ENCODE measurements at places on chromosomes 1 and 21.

- DNase-seq = no peak
These were observed 46.6 kb upstream of the C1orf105 start for GRCh38 chr1:172373864-172374263.

- DNase-seq = no peak
These were observed 41.7 kb downstream of the HUNK start for GRCh38 chr21:31914472-31914871.

DNA sequence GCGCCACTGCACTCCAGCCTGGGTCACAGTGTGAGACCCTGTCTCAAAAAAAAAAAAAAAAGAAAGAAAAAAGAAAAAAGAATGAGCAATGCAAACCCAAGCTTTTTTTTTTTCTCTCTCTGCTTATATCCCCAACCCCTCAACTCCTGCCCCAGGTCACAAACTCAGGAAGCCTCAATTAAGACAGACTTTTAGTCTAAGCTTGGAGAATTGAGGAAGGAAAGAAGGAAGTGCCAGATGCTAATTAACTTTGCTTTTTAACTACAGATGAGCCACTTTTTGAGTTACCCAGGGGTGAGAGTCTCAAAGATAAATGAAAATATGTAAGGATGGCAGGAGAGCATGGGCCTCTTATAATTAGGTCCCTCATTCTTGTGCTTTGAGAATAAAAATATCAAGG is 33.3 kb downstream of the PIK3CD start:
- no peak for DNase-seq

- DNase-seq = no peak
These were observed 88.8 kb downstream of the MRPL39 start for GRCh38 chr21:25518491-25518911.

- DNase-seq = no peak
These were observed 95.6 kb downstream of the TGFBR3 start for GRCh38 chr1:91790392-91790791.

GRCh38 chr1:197733324-197733723 is 42.0 kb downstream of the DENND1B start:
- peak; percentile 0 for DNase-seq

DNA sequence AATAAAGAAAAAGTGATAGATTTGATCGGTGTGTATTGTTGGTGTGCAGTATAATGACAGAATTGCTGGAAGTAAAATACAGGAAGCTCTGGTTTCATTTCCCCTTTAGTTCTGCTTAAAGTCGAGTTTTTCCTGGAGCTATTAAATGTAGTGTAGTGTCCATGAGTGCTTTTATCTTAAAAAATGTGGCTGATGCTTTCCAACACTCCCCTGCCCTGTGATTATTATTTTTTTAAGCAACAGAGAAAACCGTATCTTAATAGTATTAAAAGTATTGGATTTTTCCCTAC is 1.1 kb downstream of the LGALS8 start:
- no peak for DNase-seq

DNA sequence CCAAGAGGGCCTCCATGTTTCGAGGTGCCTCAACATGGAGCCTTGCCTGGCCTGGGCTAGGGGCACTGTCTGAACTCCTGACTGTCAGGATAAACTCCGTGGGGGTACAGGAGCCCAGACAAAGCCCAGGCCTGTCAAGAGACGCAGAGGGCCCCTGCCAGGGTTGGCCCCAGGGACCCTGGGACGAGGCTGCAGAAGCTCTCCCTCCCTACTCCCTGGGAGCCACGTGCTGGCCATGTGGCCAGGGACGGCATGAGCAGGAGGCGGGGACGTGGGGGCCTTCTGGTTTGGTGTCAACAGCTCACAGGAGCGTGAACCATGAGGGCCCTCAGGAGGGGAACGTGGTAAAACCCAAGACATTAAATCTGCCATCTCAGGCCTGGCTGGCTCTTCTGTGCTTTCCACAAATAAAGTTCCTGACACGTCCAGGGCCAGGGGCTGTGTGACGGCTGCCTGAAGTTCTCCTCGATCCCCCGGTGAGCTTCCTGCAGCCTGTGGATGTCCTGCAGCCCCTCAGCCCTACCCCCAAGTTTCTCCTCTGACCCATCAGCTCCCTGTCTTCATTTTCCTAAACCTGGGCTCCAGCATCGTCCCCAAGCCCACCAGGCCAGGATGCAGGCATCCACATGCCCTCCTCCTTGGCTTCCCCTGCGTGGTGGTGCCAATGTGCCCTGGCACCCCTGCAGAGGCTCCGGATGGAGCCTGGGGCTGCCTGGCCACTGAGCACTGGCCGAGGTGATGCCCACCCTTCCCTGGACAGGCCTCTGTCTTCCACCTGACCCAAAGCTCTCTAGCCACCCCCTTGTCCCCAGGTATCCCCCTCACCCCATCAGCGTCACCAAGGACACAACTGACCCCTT is 12.8 kb upstream of the LRRC3 start:
- no peak for DNase-seq

GRCh38 chr1:151934048-151934493 is 24.8 kb upstream of the THEM4 start:
- DNase-seq = peak; percentile 82

DNA sequence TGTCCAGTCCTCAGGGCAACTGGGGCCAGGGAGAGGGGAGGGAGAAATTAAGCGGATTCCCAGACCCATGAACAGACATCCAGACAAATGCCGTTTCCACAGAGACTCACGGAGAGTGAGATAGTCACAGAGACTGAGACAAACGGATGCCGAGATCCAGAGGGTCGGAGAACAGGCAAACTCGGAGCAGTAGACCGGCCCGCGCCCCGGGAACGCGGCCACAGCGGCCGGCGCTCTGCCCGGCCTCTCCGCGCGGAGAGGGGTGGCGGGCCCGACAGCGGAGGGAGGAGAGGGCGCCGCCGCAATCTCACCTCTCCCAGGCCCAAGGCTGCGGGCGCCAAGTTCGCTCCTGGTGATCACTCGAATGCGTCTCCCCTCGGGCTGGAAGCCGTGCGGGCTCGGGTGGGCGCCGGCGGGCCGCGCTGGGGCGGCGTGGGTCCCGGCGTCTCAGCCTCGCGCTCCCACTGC is 831 bp upstream of the FOXD2 start:
- DNase-seq = peak; percentile 30

GRCh38 chr1:82752046-82752445 is 951.3 kb downstream of the ADGRL2 start:
- DNase-seq = no peak

GRCh38 chr21:20551939-20552338 is 446.3 kb upstream of the NCAM2 start:
- DNase-seq = no peak

DNA sequence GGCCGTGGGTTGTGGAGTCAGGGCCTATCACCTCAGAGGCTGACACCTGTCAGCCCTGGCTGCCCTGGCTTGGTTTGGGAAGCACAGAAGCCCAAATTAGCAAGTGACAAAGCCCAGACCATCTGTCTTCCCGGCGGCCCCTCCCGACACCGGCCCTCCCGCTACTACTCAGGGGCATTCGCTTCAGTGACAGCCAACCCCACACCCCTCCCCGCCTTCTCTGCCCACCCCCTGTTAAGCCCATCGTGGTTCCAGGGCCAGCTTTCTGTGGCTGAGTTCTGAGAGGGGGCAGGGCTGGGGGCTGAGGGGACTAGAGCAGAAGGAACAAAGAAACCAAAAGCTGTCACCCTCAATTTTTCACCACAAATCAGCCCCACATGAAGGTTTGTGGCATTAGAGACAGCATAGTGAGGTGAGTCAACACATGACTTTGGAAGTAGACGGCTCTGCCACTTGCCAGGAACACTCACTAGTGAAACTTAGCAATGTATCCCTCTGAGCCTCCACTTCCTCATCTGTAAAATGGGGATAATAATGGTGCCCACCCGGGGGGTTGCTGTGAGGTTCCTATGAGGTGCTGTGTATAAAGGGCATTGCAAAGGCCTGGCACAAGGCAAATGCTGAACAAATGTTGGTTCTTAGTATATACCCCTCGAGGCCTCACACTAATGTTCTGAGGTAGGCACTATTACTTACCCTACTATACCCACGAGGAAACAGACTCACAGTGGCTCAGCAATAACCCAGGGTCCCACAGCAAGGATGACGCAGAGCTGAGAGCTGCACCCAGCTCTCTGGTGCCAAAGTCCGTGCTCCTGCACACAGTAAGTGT is 5.2 kb upstream of the TNNI1 start:
- DNase-seq = no peak

DNA sequence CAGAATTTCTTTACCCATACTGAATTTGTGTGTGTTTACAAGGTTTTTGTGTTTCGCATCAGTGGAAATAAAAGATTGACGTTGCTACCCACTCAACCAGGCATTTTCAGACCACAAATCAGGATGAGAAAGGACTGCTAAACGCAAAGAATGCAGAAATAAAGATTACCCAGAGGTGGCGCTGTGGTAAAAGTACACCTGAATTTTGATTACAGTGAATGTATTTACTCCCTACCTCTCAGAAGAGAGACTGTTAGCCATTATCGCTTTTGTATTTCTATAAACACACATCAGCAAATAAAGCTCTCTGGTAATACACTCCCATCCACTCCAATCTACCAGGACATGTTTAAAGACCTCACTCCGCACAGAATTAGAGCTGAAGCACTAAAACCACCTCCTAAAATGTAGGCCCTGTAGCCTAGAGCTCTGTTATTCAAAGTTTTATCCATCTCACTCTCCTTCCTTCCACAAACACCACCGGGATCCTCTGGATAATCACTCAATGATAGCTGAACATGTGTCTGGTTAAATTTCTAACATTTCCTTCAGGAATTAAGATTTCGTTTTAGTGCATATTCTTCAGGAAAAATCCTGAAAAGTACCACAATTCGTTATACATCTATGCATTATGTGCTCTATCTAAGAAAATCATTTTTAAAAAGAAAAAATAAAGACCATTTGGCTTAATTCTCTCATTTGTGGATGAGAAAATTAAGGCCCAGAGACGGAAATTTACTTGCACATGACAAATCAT is 2.5 kb upstream of the LMO4 start:
- DNase-seq = peak; percentile 88
